ENCODE measurements at places on chromosomes 16 and 17. TPM values are rescaled to one million over a fixed set of nuclear protein-coding genes. Genes with fewer than 3 reads are reported as not detected.

DNA sequence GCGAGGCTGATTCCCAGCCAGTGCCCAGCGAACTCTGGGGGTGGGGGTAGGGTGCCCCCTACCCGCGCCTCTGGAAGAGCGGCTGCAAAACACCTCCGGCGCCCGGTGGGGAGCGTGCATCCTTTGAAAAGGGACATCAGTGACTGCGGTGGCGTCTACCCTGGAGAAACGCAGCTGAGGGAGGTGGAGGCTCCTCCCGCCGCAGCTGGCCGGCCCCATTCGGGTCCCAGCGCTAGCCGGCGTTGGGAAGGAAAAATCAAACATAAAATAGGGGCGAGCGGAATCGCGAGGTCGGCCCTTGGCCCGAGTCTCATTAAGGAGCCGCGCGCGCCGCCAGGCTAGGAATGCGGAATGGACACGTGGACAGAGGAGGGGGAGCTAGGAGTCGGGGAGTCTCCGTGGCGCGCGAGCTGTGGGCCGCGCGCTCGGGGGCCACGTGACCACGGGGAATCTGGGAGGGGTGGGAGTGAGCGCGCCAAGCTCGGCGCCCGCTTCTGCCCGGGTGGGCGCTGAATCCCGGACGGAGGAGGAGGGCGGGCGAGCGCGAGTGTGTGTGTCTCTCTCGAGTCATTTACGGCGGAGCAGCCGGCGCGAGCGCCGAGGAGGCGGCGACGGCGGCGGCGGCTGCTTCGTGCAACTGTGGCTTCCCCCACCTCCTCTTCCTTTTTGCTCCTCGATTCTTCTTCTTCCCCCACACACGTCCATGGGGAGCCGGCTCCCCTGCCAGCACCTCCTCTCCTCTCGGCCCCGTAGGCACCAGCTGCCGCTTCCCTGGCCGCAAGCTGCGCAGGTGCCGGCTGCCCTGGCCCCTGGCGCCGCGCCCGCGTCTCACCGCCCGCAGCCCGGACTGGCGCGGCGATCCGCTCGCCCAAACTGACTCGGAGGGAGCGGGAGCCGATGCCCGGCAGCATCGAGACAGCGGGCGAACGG lies at the start of gene TMEM132E:
TSS of gene TMEM132E (plus strand) at position 566 of the 930 bp plus-strand sequence. CDS start 1,495 bp downstream, outside the sequence.
- peak; percentile 14 for DNase-seq
- peak within 1 kb of the TSS; percentile 76 for H3K4me3 ChIP-seq
- no peak within 1 kb of the TSS for H3K27ac ChIP-seq
- H3K36me3 ChIP-seq, result no peaks in the 10 kb centered on the region

The GPR179 gene
- total RNA-seq, result 0.42 TPM

The TTLL6 gene
- not detected for total RNA-seq

The BCL6B gene
- 0.95 TPM for total RNA-seq

The C16orf89 gene
- total RNA-seq, result 21.4 TPM

- no peak overlapping the region for H3K4me3 ChIP-seq
- no peak overlapping the region for H3K27ac ChIP-seq
- no peaks in the 10 kb centered on the region for H3K36me3 ChIP-seq
- H3K4me1 ChIP-seq, result no peaks in the 10 kb centered on the region
- no peak for DNase-seq
Observed at GRCh38 chr16:25707553-25707952, 15.8 kb downstream of the HS3ST4 start.

DNA sequence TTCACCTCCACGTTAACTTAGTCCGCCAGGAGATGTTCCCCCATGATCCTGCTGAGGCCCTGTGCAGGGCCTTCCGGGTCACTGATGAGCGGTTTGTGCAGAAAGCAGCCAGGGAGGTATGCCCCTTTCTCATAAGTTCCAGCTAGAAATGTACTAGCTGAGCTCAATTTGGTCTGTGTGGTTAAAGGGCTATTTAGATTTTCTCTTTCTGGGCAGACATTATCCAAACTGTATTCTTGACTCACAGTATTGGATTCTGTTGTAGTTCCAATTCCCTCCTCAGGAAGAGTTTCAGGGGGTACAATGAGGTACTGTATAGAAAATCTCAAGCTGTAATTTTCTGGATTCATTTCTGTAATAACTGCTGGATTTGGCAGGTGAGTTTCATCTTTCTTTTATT lies 137.1 kb downstream of the TRIM37 start:
- H3K4me1 ChIP-seq, result no peaks in the 10 kb centered on the region
- H3K36me3 ChIP-seq, result no peaks in the 10 kb centered on the region
- H3K4me3 ChIP-seq, result no peak overlapping the region
- H3K27ac ChIP-seq, result no peak overlapping the region
- no peaks in the 10 kb centered on the region for H3K27me3 ChIP-seq
